ENCODE measurements at places on chromosomes 7 and 10.

- no peak for DNase-seq
Measured at GRCh38 chr7:16205466-16205865, 215.9 kb downstream of the CRPPA start.

DNA sequence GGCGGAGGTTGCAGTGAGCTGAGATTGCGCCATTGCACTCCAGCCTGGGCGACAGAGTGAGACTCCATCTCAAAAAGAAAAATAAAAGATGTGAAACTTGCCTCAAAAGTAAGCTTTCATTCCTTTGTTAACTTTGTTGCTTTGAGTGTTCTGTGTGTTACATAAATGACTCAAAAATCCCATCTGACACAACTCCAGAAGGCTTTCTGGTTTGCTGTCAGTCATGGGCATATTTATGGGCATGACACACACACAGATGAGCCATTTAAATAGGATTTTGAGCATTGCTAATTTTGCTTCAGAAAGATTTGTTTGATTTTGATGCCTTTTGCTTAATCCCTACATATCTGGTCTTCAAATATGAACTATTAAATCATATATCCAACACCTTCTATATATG lies 82.6 kb downstream of the CACNB2 start:
- DNase-seq = no peak

DNA sequence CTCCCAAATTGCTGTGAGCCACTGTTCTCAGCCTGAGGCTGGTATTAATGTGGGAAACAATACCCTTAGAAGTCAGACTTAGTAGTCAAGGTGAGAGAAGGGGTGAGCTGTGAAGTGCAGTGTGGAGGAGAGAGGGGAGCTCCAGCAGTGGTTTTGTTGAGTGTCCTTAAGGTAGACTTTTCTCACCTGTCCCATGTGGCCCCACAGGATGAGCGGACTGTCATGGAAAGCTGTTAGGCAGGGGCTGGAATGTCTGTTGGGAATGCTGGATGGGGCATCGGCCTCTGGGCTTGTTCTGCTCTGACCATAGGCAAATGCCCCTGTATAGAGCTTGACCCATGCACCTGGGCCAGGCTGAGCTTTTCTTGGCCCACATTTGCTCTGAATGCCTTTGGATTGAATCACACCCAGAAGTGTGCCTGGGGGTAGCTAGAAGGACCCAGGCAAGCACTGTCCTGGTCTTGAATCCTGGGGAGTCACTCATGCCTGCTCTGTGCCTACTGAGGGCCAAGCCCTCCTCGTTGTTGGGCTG lies 36.3 kb upstream of the SH2D4B start:
- DNase-seq = no peak

DNA sequence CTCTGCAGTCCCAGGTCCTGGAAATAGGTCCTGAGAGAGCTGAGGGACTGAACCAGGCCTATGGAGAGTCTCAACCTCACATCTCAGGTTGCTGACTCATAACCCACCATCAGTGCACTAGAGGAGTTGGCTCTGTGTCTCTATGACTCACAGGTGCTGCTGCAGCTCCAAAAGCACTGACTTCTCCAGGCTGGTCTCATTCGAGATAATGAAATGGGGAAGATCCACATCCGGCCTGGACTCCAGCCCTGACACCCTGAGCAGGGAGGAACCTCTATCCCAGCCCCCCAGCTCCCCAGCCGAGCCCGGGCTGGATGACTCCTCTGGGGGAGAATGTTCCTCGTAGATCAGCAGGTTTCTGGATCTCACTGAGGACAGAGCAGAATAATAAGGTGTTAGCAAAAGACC lies 35.5 kb upstream of the DGKI start:
- DNase-seq = no peak

- DNase-seq = no peak
Measured at GRCh38 chr10:32263300-32263699, 83.7 kb downstream of the EPC1 start.

- DNase-seq = no peak
Measured at GRCh38 chr7:16365177-16365576, 56.2 kb downstream of the CRPPA start.

Data from NCI-H2227 treated with DMSO at 0.1 percent for 48 hours (cell line).